ENCODE measurements at places on chromosomes 5 and 9. TPM values are rescaled to one million over a fixed set of nuclear protein-coding genes. Genes with fewer than 3 reads are reported as not detected.

KCNV2 gene
- not detected for total RNA-seq

CD274 gene
- 7.0 TPM for total RNA-seq

DNM1 gene
- total RNA-seq = 53.5 TPM

TOMM5 gene
- total RNA-seq = 65.3 TPM

TNFSF15 gene
- total RNA-seq = not detected

IFNA2 gene
- total RNA-seq = not detected

TIMD4 gene
- total RNA-seq = 2.2 TPM

SLC34A1 gene
- not detected for total RNA-seq

RASEF gene
- under 0.01 TPM for total RNA-seq

CATSPER3 gene
- not detected for total RNA-seq

HTR1A gene
- total RNA-seq = not detected

LCN12 gene
- not detected for total RNA-seq

ISOC1 gene
- total RNA-seq = 27.0 TPM

PCDHGA1 gene
- total RNA-seq = 0.34 TPM

BRINP1 gene
- total RNA-seq = not detected

PNPLA7 gene
- total RNA-seq = 32.8 TPM

OMD gene
- 24.8 TPM for total RNA-seq

PCDHA1 gene
- total RNA-seq = not detected

PPIC gene
- total RNA-seq = 20.0 TPM

DMRTA1 gene
- 10.7 TPM for total RNA-seq

HAVCR2 gene
- total RNA-seq = 31.3 TPM

RGS7BP gene
- total RNA-seq = 0.33 TPM

CD74 gene
- 426 TPM for total RNA-seq

NR2F1-AS1 gene
- total RNA-seq = 4.2 TPM

TSSK1B gene
- not detected for total RNA-seq

TRIP13 gene
- not detected for total RNA-seq

ZNF462 gene
- total RNA-seq = 10.3 TPM

RPS14 gene
- 2,464 TPM for total RNA-seq

NAA35 gene
- 18.2 TPM for total RNA-seq

TBCA gene
- total RNA-seq = 140 TPM

TLX3 gene
- not detected for total RNA-seq

PKD2L2 gene
- total RNA-seq = not detected

EQTN gene
- not detected for total RNA-seq

CDO1 gene
- total RNA-seq = 255 TPM

ACER2 gene
- total RNA-seq = 32.1 TPM

PCDHB13 gene
- 2.4 TPM for total RNA-seq

STXBP1 gene
- total RNA-seq = 59.9 TPM

Measured in subcutaneous adipose tissue (tissue), 4 donors.